Fibroblast of lung (primary cell): ENCODE measurements at places on chromosomes 13 and 19. TPM values are rescaled to one million over a fixed set of nuclear protein-coding genes. Genes with fewer than 3 reads are reported as not detected.

DKKL1 gene
- 0.26 TPM in 1 of 2 replicates, not detected in the other for total RNA-seq

C19orf47 gene
- total RNA-seq, result 4.4 and 5.1 TPM in 2 replicates

DNA sequence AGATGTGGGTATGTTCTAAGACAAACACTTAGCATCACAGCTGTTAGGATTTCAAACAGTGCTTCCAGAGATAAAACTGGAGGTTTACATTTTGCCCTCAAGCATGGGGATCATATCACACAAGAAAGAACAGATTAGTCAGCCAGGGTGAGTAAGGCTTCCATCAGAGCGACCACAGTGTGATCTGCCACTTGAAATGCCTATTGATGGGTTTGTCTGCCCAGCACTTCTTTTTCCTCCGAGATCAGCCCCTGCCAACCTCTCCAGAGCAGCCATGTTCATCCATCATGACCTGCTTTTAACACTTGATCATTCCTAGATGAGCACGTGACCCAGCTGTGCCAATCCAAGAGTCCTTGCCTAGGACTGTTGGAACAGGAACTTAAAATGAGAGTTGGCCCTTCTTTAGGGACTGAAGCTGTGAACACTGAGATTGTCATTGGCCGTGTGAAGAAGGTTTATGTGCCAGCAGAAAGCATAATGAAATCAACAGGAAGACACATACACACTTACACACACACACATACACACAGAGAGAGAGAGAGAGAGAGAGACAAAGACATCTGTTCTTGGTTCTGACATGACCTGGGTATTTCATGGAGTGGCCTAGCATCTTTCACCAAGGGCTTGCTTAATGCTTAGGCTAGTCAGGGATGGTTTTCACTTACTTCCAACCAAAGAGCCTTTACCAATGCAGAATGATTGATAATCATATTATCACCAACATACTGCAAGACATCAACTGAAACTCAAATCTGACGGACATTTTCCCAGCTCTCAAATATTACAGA is 5.2 kb upstream of the CEBPG start:
- peak; percentile 54 for DNase-seq

- DNase-seq, result no peak
These were observed 1.3 kb downstream of the PTBP1 start for GRCh38 chr19:798415-799075.

DNA sequence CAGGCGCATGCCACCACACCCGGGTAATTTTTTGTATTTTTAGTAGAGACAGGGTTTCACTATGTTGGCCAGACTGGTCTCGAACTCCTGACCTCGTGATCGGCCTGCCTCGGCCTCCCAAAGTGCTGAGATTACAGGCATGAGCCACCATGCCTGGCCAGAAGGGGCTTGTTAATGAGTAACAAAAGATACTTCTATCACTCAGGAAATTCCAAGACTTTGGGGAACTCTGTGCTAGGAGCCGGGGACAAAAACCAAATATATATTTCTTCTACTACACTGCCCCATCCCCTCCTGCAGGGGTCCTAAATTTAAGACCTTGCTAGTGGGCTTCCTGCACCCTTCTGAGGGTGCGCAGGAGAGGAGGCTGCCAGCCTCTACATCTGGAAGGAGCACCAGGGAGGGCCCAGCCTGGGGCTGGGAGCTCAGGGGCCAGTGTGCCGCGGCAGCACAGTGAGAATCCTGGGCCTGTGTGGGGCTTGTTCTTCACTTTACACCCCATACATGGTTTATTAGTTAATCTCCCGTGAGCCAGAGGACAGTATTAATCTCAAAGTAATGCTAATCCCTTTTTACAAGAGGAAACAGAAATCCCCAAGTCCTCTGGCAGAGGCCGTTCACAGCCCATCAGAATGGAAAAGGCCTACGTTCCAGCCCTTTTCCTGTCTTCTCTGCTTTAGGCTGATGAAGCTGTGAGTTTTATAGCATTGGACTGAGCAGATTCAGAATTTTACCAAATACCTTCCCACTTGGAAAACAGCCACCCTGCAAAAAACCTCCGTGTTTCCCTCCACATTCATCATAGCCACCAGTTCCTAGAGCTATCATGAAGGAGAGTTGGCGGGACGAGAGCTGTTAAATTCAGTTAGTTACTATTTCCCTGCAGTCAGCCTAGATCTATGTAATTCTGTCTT is 44.4 kb upstream of the NPAS1 start:
- DNase-seq, result no peak
